ENCODE measurements at places on chromosomes 7 and 10. TPM values are rescaled to one million over a fixed set of nuclear protein-coding genes. Genes with fewer than 3 reads are reported as not detected.

SOSTDC1 gene
- total RNA-seq: 8.8 TPM

DDX56 gene
- total RNA-seq: 155 TPM

CDC14C gene
- not detected for total RNA-seq

NACAD gene
- total RNA-seq: 0.02 TPM

WIPF3 gene
- 2.6 TPM for total RNA-seq

DNA sequence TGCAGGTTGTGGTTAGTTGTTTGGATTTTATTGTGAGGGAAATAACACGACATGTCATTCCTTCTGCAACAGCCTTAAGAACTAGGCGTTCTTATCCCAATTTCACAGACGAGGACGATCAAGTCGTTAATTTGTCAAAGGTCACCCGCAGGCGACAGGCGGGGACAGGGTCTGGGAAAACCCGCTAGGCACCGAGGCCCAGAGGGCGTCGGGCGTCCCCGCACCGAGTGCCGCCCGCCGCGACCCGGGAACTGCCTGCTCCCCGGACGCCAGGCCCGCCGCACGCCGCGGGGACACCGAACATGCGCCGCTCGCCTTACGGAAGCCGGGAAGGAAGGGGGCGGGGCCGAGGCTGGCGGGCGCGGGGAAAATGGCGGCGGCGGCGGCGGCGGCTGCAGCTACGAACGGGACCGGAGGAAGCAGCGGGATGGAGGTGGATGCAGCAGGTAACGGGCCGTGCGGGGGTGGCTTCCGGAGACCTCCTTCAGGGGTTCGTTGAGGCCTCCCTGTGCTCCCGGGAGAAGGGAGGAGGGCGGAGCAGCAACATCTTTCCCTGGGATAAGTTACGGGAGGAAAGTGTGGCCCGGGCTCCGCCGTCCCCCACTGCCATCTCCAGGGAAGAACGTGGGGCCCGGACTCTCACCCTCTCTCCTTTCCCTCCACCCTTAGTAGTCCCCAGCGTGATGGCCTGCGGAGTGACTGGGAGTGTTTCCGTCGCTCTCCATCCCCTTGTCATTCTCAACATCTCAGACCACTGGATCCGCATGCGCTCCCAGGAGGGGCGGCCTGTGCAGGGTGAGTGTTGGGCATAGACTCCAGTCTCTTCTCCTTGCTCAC is at the start of gene COPS6:
Gene COPS6, plus strand, starts transcription at position 349 of the 837 bp plus-strand sequence. Its CDS starts 22 bp downstream, at position 371.
- peak; percentile 89 for DNase-seq
- peak within 1 kb of the TSS; percentile 87 for H3K4me3 ChIP-seq
- H3K27ac ChIP-seq: peak within 1 kb of the TSS; percentile 97
- H3K27me3 ChIP-seq: no peaks in the 10 kb centered on the region

DNA sequence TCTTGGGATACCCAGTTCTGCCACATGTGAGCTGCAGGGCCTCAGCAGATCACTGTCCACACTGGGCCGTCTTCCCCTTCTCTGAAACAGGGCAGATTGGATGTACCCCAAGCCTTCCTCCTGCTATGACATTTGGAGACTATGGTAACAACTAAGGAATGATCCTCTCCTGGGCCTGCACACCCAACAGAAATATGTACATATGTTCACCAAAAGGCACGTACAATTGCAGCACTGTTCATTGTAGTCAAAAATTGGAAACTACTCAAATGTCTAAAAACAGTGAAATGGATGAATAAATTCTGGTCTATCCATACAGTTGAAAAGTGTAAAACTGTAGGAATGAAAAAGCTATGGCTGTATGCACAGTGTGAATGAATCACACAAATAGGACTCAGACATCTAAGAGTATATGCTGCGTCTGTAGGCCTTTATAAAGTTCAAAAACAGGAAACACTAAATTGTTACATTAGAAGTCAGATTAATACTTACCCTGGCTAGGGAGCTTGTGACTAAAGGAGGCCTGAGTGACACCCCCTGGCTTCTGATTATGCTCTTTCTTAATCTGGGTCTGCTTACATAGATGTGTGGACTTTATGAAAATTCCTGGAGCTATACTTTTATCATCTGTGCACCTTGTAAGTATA is 16.1 kb upstream of the XPNPEP1 start:
- peaks cover 7% of the 10 kb centered on the region for H3K4me1 ChIP-seq
- no peak overlapping the region for H3K27ac ChIP-seq
- H3K36me3 ChIP-seq: no peaks in the 10 kb centered on the region
- H3K4me3 ChIP-seq: no peak overlapping the region
- no peaks in the 10 kb centered on the region for H3K27me3 ChIP-seq

GRCh38 chr7:3527496-3528124 is 226.6 kb downstream of the SDK1 start:
- no peak overlapping the region for H3K27ac ChIP-seq
- no peak for DNase-seq
- no peaks in the 10 kb centered on the region for H3K36me3 ChIP-seq
- H3K4me1 ChIP-seq: no peaks in the 10 kb centered on the region

GRCh38 chr10:112141292-112141691 is 42.3 kb downstream of the GPAM start:
- H3K36me3 ChIP-seq: no peaks in the 10 kb centered on the region
- DNase-seq: no peak
- H3K4me3 ChIP-seq: no peak overlapping the region

GRCh38 chr10:113613977-113614690 is 49.7 kb downstream of the NRAP start:
- DNase-seq: no peak
- no peaks in the 10 kb centered on the region for H3K27me3 ChIP-seq
- H3K4me1 ChIP-seq: no peaks in the 10 kb centered on the region
- H3K36me3 ChIP-seq: no peaks in the 10 kb centered on the region

- H3K27ac ChIP-seq: no peak overlapping the region
- no peak for DNase-seq
- no peaks in the 10 kb centered on the region for H3K36me3 ChIP-seq
- H3K4me3 ChIP-seq: no peak overlapping the region
These were observed 2.7 kb downstream of the SEMA3A start for GRCh38 chr7:84191842-84192241.

DNA sequence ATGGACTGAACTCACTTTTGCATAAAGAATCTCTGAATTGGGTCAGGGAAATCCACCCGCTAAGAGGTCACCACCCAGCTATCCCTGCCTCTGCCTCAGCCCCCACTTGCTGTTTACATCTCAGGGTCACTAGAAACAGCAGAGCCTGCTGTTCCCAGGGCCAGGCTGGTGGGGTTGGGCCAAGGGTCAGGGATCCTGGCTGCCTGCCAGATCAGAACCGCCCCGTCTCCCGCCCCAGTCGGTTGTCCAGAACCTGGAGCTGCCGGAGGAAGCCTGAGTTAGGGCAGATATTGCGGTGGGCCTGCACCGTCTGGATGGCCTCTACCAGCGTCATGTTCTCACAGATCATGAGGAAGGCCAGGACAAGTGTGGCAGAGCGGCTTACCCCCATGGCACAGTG is 17.0 kb upstream of the SAMD8 start:
- no peak overlapping the region for H3K4me3 ChIP-seq
- no peaks in the 10 kb centered on the region for H3K4me1 ChIP-seq
- H3K27ac ChIP-seq: no peak overlapping the region
- no peak for DNase-seq

DNA sequence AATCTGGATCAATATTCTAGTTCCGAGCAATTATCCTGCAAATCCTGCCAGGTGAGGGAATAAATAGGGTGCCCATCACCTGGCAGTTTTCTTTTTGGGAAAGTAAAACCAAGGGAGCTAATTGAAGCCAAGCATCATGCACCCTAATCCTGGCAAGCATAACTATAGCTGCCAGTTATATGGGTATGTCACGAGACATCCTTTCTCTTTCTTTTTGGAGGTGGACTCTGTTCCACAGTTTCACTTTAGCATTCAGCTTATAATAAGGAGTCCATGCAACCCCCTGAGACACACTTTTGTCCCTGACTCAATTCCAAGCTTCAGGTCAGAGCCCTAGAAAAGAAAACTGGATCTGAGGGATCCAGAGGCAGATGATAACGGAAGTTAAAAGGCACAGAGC is 222.5 kb downstream of the PHF14 start:
- DNase-seq: no peak
- peaks cover 6% of the 10 kb centered on the region for H3K27me3 ChIP-seq
- no peak overlapping the region for H3K27ac ChIP-seq
- H3K36me3 ChIP-seq: no peaks in the 10 kb centered on the region

DNA sequence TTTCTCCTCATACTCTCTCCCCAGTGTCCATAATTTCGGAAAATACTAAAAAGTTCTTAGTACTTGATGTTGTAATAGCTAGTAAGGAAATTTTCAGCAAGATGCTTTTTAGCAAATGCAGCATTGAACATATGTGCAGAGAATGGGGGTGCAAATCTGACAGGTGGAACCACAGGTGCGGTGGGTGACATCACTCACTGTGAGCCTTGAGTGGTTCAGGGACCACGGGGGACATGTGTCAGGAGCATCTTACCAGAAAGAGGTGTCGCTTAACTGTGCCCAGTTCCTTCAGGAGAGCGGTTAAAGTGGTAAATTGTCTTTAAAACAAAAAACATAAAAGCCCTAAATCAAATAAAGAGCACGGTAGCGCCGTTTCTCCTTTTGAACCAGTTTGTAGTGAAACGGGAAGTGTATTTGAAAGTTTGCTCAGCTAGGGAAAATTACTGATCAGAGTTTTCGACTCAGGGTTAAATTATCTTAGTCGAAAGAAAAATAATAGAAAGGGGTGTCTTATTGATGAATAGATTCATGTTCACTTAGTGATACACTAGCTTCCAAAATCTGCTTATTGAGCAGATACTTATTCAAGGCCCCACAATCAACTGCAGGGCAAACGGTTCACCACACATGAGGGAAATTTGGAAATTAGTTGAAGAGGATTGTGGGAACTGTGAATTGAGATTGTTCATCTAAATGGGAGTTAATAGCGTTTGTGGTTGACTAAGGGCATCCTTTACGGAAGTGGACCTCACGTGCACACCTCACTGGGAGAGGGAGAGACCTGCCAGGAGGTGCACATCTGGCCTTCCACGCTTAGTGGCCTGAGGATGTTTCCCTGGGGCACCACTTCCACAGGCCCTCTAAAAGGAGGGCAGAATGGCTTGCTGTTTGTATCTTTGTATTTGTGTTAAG is 12.7 kb downstream of the CUL1 start:
- H3K4me3 ChIP-seq: no peak overlapping the region
- no peak for DNase-seq
- peaks cover 8% of the 10 kb centered on the region for H3K36me3 ChIP-seq
- H3K4me1 ChIP-seq: peaks cover 22% of the 10 kb centered on the region
- no peak overlapping the region for H3K27ac ChIP-seq
- no peaks in the 10 kb centered on the region for H3K27me3 ChIP-seq

Measured in K562 (cell line).